A549 treated with dexamethasone at 1 μM for 4 hours (cell line): ENCODE measurements at places on chromosomes 2 and 18. TPM values are rescaled to one million over a fixed set of nuclear protein-coding genes. Genes with fewer than 3 reads are reported as not detected.

The DSC2 gene
- 0.64 to 1.1 TPM (median 1.0 TPM) in 5 replicates for total RNA-seq

The PROKR1 gene
- 0.01 to 0.05 TPM (median 0.04 TPM) in 3 of 5 replicates, not detected in the others for total RNA-seq

The HOXD13 gene
- 0.12 to 0.19 TPM (median 0.14 TPM) in 5 replicates for total RNA-seq

The TRIM43 gene
- total RNA-seq, result 0.07 to 0.17 TPM (median 0.12 TPM) in 4 of 5 replicates, not detected in the other

The SLC9A4 gene
- not detected in 5 replicates for total RNA-seq
